ENCODE measurements at places on chromosomes 2 and 18. TPM values are rescaled to one million over a fixed set of nuclear protein-coding genes. Genes with fewer than 3 reads are reported as not detected.

- no peak for DNase-seq
Observed at GRCh38 chr2:128514555-128514955, 195.9 kb upstream of the HS6ST1 start.

DNA sequence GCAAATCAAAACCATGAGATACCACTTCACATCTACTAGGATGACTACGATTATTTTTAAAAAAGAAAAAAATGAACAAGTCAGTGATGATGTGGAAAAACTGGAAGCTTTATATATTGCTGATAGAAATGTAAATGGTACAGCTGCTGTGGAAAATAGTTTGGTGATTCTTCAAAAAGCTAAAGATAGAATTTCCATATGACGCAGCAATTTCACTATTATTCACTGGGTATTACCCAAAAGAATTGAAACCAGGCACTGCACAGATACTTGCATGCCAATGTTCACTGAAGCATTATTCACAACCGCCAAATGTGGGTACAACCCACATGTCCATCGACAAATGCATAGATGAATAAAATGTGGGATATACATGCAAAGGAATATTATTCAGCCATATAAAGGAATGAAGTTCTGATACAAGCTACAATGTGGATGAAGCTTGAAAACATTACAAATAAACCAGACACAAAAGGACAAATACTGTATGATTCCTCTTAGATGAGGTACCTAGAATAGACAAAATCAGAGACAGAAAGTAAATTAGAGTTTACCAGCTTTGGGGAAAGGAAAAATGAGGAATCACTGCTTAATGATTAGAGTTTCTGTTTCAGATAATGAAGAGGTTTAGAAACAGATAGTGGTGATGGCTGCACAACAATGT, 11.1 kb downstream of the RTTN start:
- DNase-seq, result no peak

The IGFBP5 gene
- 444 TPM for total RNA-seq

The KLHL29 gene
- 1.0 TPM for total RNA-seq

GRCh38 chr2:85578243-85579180, 1.1 kb downstream of the VAMP8 start:
- DNase-seq, result peak; percentile 73

GRCh38 chr2:218671097-218671653, 627 bp downstream of the RNF25 start:
- DNase-seq, result no peak

The TLX2 gene
- not detected for total RNA-seq

- no peak for DNase-seq
Observed at GRCh38 chr18:31646332-31647126, 37.9 kb downstream of the B4GALT6 start.

DNA sequence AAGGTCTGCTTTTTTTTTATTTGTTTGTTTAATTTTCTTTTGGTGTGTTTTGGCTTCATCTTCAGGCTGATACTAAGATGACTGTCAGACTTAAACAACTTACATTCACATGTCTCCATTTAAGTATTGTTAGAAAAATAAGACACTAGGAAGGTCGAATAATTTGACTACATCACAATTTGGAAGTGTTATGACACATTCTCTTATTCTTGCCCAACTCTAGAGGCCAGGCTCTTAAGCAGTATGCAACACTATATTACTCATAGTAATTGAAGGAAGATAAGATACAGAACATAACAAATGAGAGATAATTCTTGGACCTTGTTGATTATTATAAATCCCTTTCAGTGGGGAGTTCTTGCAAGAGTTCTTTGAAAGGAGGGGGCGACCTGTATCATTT, 295.3 kb upstream of the COL3A1 start:
- no peak for DNase-seq

The RNF25 gene
- total RNA-seq, result not detected

The CPO gene
- total RNA-seq, result not detected

The DCDC2C gene
- not detected for total RNA-seq

The REG1A gene
- total RNA-seq, result 293 TPM

DNA sequence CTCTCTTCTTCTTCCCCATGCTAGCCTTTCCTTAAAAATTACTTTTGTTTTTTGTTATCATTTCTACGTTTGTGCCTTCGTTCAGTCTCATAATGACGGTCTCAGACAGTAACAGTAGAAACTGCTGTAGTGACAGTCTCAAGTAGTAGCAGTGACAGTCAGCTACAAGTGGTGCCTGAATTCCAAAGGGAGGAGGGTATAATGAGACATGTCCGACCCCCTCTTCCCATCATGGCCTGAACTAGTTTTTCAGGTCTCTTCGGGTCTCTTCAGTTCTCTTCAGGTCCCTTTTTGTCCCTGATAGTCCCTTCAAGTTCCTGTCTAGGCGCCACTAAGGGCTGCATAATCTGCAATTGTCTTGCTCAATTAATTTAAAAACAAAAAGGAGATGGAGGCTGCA, 12.6 kb downstream of the TMEM131 start:
- no peak for DNase-seq

The FAM237A gene
- not detected for total RNA-seq

- DNase-seq, result peak; percentile 17
Observed at GRCh38 chr2:11022591-11023273, 111.0 kb downstream of the KCNF1 start.

The CXCR1 gene
- not detected for total RNA-seq

The CFAP221 gene
- 3.1 TPM for total RNA-seq

The EVX2 gene
- not detected for total RNA-seq

DNA sequence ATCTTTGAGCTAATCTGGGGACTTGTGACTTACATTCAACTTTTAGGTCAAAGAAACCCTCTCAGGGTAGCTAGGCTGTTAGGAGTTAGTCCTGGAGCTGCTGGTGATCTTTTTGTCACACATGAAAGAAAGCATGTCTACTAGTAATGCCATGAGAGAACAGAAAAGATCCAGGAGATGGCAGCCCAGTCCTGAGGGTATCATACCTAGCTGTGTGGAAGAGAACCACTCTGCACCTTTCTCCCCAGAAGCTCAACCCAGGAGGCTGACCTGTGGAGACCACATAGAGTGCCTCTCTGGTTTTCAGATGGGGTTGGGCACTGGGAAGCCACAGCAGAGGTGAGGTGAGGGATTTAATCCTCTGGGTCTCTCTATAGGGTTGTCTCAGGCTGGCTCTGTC, 460.2 kb upstream of the UBE2E3 start:
- peak; percentile 62 for DNase-seq

GRCh38 chr18:55501982-55502710, 85.8 kb downstream of the TCF4 start:
- no peak for DNase-seq

GRCh38 chr2:104240984-104241383, 612.9 kb upstream of the POU3F3 start:
- no peak for DNase-seq

GRCh38 chr2:176293334-176293733, 24.1 kb downstream of the MTX2 start:
- no peak for DNase-seq

DNA sequence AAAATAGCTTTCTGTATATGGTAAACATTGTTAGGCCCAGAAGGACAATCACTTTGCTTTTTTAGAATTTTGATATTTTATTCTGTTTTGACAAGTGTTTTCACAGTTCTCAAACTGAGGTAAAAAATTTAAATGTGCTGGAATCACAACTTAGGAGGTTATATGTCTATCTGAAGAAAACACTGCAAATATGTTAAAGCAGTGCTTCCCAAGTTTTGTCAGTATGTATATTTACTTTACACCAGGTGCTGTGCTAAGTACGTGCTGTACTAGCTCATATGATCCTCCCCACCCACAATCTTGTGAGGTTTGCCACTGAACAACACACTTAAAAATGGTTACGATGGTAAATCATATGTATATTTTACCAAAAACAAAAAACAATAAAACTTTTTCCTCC, 124.2 kb downstream of the CABYR start:
- no peak for DNase-seq

DNA sequence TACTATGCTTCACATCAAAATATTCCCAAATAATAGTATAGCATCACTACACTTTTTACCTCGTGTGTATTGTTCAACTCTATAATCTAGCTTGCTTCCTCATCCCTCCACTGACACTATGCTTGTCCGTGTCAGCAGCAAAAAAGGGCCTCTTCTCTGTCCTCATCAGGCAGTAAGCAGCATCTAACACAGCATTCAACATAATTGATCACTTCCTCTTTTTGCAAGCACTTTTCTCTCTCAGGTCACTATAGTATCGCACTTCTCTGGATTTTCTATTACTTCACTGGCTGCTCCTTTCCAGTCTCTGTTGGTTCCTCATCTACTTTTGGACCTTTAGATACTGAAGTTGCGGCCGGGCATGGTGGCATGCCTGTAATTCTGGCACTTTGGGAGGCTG, 64.9 kb upstream of the ZSWIM2 start:
- DNase-seq, result no peak

DNA sequence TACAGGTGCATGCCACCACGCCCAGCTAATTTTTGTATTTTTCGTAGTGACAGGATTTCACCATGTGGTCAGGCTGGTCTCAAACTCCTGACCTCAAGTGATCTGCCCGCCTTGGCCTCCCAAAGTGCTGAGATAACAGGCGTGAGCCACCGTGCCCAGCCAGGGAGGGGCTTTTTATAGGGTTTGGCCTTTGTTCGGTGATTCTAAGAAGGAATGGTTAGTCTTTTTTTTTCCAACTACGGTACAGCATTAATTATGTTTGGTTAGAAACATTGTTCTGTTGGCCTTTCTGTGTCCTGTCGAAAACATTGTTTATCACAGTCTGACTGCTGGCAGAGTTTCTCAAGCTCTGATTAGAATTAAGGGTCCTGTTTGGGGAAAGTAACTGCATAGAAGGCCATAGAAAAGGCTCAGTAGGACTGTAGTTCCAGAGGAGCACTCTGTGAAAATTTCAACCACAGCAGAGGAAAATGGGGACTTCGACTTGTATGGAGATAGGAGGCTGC, 19.3 kb upstream of the SMCHD1 start:
- DNase-seq, result no peak

- no peak for DNase-seq
Observed at GRCh38 chr2:908568-908967, 42.1 kb upstream of the SNTG2 start.

- DNase-seq, result no peak
Observed at GRCh38 chr2:66105066-66105753, 329.7 kb upstream of the MEIS1 start.

- DNase-seq, result no peak
Observed at GRCh38 chr18:30988440-30988839, 54.1 kb downstream of the DSC3 start.

DNA sequence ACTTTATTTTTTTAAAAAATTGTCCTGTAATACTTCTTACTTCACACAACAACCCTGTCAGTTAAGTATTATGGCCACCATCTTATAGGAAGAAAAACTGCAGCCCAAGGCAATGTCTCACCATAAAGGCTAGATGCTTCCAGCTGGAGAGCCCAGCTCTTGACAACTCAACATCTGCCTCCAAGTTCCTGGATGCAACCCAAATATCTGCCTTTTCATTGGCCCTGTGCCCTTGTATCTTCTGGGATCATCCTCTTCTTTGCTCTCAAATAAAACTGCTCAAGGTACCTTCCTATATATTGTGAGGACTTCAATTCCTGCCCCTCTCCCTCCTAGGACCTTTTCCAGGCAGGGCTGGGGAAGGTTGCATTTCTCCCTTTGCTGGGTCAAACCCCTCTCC, 69.5 kb downstream of the BIN1 start:
- peak; percentile 21 for DNase-seq

DNA sequence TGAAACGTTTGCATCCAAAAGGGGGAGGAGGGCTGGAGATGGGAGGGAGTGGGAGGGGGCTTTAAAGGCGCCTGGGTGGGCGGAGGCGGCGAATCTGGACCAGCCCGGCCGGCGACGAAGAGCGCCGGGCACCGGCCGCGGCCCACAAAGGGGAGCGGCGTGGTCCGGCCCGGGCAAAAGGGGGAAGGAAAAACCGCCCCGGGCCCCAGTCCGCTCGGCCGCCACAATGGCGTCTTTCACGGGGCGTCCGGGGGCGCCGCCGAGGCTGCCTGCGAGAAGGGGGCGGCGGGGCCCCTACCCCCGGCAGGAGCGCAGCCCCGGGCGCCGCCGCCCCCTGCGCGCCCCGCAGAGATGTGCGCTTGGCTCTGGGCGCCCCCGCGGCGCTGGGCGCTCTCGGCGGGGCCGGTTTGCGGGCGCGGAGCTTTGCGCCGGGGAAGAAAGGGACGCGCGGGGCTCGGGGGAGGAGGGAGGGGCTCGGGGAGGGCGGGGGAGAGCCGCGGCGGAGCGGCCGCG, 108.1 kb upstream of the KCTD1 start:
- DNase-seq, result no peak

The DIPK1C gene
- not detected for total RNA-seq

- peak; percentile 63 for DNase-seq
Observed at GRCh38 chr18:58314284-58314683, 270.3 kb downstream of the NEDD4L start.

- peak; percentile 41 for DNase-seq
Observed at GRCh38 chr18:79590191-79591031, 89.2 kb upstream of the CTDP1 start.

GRCh38 chr2:174328961-174329715, 5.6 kb upstream of the SP9 start:
- no peak for DNase-seq

The ZBTB7C gene
- total RNA-seq, result 47.8 TPM

DNA sequence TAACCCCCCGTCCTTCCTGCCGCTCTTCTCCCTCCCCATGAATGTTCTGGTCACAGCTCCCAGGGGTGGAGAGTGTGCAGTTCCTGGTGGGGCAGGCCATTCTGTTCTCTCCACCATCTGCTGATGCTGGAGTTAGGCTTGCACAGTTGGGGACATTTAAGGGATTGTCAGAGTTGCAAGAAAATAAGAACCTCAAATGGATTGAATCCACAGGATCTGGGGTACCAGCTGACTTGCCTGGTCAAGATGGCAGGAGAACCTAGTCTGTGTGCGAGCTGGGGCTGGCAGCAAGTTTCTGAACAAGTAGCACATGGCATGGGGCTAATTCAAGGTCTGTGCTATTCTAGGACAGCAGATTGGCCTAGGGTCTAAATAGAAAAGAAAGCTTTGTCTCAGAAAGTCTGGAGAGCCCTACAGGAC, 60.8 kb upstream of the TXNDC2 start:
- DNase-seq, result no peak

GRCh38 chr18:36735130-36735529, 93.7 kb downstream of the TPGS2 start:
- DNase-seq, result peak; percentile 18

GRCh38 chr2:112582314-112582746, 2.1 kb upstream of the CHCHD5 start:
- peak; percentile 81 for DNase-seq

DNA sequence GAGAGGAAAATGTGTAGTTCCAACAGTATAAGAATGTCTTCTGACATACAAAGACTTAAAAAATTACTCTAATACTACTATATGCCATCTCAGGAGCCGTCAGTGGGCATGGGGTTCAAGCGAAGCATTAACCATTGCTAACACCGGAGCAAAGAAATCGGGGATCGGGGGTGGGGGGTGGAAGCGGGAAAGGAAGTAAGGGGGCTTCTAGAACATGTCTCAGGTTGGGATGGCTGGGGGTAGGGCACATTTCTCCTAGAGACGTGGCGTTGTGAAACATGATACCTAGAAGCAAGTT, 702 bp downstream of the LMAN1 start:
- peak; percentile 84 for DNase-seq
